ENCODE measurements at places on chromosomes 1 and 21.

- no peak for DNase-seq
Observed at GRCh38 chr1:92500552-92500951, 13.8 kb upstream of the GFI1 start.

DNA sequence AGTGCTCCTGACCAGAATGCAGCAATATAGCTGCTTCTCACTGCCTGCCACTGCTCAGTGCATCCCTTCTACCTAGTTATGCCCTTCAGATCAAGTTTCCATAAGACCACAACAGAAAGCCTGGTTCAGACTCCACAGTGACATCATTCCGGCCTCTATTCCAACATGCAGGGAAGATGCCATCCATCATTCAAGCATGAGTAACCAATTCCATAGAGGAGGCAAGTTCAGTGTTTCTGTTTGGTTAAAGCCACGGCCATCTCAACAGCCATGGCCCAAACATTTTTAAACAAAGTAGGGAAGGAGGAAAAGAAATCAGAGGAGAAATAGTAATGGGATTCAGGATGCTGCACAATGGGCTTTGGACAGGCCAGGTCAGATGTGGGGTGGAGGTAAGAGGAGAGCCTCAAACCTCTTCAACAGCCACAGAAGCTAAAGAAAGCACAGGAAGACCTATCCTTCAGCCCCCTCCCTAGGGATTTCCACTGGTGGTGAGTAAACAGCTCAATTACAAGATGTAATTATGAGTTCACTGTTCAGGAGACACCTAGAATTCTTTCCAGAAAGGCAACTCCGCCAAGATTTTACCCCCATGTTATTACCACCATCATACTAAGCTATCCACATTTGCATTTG lies 484.9 kb downstream of the SETD4 start:
- DNase-seq: no peak

DNA sequence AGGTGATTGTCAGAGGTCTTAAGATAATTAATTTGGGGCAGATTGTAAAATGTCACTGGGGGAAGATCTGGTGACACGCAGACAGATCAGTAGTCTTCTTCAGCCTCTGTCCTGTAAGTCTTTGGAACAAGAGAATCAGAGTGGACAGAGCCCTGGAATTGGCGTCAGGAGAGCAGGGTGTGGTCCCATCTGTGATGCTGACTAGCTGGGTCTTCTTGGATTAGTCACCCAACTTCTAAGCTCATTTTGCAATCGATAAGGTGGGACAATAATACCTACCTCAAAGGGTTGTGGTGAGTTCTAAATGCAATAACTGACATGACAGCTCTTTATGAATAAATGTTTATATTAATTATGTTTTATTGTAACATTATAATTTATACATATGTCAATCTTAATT lies 4.8 kb downstream of the FASLG start:
- DNase-seq: no peak

GRCh38 chr1:214420833-214421232 lies 130.6 kb downstream of the PTPN14 start:
- no peak for DNase-seq

- DNase-seq: no peak
Observed at GRCh38 chr21:41325138-41325912, 8.7 kb downstream of the FAM3B start.

DNA sequence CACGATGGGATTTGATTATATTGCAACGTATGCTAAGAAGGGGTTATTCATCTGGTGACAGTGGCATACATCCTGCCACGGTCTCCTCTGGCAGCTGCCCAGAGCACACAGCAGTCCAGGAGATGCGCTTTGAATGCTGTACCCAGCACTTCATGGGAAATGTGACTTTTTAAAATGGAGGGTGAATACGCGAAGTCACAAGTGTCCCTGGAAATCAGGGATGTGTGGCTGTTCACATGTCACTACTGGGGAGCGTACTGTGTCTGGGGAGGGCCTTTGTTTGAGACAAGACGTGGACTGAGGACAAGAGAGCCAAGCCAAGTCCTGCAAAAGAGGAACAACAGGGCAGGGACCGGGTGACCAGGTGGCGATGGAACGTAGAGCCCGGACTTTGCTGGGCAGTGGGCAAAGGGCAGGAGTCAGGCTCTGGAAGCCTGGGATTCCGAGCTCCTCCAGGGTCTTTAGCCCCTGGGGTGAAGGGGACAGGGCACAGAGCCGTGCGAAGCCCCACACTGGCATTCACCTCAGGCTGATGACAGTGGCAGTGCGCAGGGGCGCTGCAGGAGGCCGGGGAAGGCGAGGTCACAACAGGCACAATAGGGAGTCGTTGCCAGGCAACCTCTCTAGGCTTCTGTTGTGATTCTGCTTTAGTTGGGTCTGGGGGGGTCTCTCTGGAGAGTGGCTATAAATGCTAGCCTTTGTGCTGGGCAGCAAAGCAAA lies 11.4 kb upstream of the ZBTB21 start:
- no peak for DNase-seq
